ENCODE measurements at places on chromosomes 16 and 17. TPM values are rescaled to one million over a fixed set of nuclear protein-coding genes. Genes with fewer than 3 reads are reported as not detected.

- no peak for DNase-seq
These were observed 28.3 kb downstream of the STH start for GRCh38 chr17:46027048-46027975.

GRCh38 chr16:81705261-81705660 lies 73.8 kb upstream of the PLCG2 start:
- DNase-seq: no peak

Gene STAT5A
- total RNA-seq: 1.3 TPM

- DNase-seq: no peak
These were observed 12.7 kb downstream of the MMP2 start for GRCh38 chr16:55491691-55492090.

Gene TERB1
- under 0.01 TPM for total RNA-seq

DNA sequence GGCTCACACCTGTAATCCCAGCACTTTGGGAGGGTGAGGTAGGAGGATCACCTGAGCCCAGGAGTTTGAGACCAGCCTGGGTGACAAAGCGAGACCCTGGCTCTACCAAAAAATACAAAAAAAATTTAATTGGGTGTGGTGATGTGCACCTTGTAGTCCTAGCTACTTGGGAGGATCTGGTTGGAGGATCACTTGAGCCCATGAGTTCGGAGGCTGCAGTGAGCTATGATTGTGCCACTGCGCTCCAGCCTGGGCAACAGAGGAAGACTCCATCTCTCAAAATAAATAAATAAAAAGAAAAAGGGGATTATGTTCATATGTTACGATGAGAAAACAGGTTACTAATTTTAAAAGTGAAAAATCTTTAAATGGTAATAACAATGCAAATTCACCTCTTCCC lies 996 bp downstream of the MLKL start:
- no peak for DNase-seq

All from IMR-90 (cell line).